Stimulated activated CD4-positive, alpha-beta T cell treated with anti-CD3 and anti-CD28 coated beads, TNF-alpha, amount 100 ng/mL, for 1 hour (primary cell): ENCODE measurements at places on chromosomes 7 and 10.

DNA sequence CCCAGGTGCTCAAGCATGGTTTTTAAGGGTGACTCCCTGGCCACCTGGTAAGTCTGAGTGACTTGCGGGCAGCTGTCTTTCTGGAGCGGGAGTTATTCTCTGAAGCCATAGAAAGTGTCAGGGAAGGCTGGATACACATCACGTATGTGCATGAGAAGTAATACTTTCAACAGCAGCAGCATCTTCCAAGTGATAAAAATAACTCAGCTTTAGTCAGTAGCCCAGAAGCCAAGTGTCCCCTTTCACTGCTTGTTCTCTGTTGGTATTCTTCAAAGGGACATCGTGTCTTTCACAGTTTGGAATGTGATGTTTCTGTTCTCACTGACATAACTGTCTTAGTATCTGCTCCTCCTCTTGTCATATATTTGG lies 97.6 kb downstream of the KIAA1217 start:
- no peak for DNase-seq

DNA sequence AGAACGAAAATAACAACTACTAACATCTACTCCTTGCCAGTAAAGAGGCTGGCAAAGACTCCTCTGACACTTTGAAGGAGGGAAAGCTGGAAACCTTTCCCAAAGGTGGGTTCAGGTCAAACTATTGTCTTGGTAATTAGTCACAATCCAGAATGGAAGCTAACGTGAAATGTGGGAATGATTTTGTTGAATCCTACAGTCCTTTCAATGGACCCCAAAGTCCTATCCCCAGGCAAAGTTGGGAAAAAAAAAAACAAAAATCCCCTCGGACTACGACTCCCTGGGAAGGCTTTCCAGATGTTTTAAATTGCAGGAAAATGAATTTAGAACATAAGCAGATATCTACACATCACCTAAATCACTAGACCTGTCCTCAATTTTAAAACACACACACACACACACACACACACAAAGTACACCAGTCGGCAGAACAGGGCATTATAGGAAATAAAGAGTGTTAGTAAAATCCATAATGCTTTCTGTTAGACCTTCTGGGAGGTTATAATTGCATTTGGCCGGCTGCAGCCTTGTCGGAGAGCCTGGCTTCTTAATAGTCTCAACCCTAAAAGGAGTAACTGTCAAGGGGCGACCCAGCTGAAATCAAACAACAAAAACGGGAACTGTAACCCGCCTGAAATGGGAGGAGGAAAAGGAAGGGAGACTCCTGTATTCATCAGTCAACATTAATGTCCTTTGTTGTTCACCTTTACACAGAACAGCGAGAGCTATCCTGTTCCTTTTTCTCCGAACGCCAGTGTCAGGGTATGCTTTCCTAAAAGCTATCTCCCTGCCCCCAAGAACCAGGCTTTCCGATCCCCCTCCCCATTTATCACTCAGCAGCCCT lies 1.5 kb downstream of the DOCK4 start:
- no peak for DNase-seq

GRCh38 chr10:16948361-16948760 lies 131.1 kb upstream of the RSU1 start:
- no peak for DNase-seq

DNA sequence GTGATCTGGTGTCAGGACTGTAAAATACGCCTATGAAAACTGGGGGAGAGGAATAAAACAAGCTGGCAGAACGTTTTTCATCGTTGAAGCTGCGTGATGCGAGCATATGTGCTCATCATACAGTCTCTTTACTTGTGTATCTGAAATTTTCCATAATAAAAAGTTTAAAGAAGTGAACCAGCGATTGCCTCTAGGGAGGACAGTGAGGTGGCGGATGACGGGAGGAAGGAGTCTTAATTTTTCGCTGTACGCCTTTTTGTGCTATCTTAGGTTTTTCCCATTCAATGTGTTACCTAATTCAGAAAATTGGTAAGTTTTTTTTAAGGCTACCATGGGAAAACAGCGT lies 891 bp upstream of the WAPL start:
- no peak for DNase-seq

GRCh38 chr7:24668927-24669635 lies 88.2 kb downstream of the GSDME start:
- no peak for DNase-seq

DNA sequence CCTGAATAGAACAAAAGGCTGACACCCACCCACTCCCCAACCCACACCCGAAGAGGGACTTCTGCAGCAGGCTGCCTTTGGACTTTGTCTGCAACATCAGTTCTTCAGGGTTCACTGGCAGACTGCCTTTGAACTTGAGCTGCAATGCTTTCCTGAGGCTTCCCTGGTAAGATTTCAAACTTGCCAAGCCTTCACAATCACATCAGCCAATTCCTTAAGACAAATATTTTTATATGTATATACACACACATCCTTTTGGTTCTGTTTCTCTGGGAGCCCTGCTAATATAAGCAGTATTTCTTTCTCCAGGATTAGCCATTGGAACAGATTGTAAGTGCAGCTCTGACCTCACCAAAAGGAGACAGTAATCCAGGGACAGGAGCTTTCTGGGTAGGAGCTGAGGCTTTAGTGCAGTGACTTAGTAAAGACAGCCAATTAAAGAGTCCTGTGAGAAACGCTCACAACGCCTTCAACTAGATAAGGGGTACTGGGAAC lies 55.6 kb upstream of the KMT2E start:
- DNase-seq = no peak

DNA sequence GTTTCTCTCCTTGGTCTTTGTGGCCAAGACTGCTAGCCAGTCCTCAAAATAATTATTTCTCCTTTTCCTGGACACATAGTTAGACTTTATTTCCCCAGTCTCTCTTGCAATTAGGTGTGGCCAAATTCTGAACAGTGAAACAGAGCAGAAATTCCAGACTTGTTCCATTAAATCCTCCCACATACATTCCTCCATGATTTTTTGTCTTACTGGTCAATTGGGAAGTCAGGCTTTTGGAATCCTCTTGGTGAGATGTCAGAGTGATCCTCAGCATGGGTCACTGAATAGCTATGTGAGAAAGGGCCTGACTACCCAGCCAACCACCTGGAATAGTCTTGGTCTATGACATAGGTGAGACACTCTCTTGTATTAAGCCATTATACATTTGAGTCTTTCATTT lies 164.2 kb downstream of the DGKI start:
- no peak for DNase-seq
